Gastrocnemius medialis (tissue), 4 donors: ENCODE measurements at places on chromosomes 12 and 14.

DNA sequence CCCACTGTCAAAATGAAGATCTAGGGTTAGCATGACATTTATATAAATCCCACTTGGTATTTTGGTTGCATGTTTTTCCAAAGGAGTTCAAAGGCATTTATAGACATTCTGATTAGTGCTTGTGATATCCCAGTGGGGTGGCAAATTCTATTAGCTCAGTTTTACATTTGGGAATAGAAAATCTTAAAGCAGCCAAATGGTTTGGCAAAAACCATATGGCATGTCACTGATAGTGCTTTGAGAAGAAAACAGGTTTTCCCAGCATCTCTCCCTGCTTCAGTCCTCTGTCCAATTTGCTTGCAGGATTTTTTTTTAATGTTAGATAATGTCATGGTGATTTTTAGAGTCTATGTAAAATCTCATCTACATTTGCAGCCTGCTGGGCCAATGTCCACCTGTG is 225.1 kb upstream of the DIO3 start:
- H3K27ac ChIP-seq, result no peak overlapping the region
- no peaks in the 10 kb centered on the region for H3K27me3 ChIP-seq

DNA sequence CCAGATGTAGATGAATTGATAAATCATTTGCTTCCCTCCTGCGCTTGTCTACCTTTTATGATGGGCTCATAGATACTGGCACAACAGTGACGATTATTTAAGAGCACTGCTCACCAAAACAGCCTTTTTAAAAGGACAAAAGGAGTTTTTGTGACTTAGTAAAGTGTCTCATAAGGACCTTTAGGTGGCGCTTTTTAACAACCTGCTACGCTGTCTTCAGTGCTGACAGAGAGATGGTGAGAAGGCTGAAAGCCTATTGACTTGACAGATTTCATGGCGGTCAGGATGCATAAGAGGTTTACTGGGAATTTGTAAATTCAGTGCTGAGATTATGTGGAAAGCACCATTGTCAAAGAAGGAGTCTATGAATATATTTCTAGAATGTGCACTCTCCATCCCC is 87.6 kb downstream of the SLC15A5 start:
- no peak overlapping the region for H3K27ac ChIP-seq
- no peaks in the 10 kb centered on the region for H3K4me1 ChIP-seq
- H3K4me3 ChIP-seq, result no peak overlapping the region
- no peaks in the 10 kb centered on the region for H3K36me3 ChIP-seq
- no peaks in the 10 kb centered on the region for H3K27me3 ChIP-seq
- DNase-seq, result no peak

- H3K27ac ChIP-seq, result no peak overlapping the region
- no peaks in the 10 kb centered on the region for H3K27me3 ChIP-seq
- no peak overlapping the region for H3K4me3 ChIP-seq
- no peak for DNase-seq
- H3K36me3 ChIP-seq, result no peaks in the 10 kb centered on the region
These were observed 304.8 kb upstream of the ATP2B1 start for GRCh38 chr12:90013409-90013808.

DNA sequence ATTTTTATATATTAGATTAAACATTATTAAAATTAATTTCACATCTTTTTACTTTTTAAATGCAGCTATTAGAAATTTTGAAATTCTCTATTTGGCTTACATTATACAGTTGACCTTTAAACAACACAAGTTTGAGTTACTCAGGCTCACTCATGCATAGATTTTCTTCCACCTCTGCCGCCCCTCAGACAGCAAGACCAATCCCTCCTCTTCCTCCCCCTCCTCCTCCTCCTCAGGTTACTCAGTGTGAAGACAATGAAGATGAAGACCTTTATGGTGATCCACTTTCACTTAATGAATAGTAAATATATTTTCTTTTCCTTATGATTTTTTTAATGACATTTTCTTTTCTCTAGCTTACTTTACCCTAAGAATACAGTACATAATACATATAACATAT is 136.2 kb downstream of the LLPH start:
- no peaks in the 10 kb centered on the region for H3K4me1 ChIP-seq
- DNase-seq, result no peak
- no peak overlapping the region for H3K27ac ChIP-seq
- H3K36me3 ChIP-seq, result no peaks in the 10 kb centered on the region

DNA sequence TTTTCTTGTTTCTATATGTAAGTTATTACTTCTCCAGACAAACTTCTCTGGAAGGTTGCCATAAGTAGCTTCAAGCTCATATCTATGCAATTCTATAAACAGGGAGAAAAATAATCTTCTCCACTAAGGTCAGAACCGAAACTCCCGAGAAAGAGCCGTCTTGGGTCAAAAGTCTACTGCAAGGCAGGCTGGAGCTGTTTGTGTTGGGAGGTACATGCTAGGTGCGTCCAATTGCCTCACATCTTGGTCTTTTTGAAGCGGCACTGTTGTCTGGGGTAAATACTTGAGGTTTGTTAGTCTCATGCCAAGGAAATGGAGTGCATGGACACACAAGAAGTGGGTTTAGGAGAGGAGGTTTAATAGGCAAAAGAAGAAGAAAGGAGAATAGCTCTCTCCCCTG is 674.7 kb upstream of the TMEM132C start:
- no peaks in the 10 kb centered on the region for H3K27me3 ChIP-seq
- no peaks in the 10 kb centered on the region for H3K4me1 ChIP-seq
- H3K4me3 ChIP-seq, result no peak overlapping the region

GRCh38 chr14:94484481-94484880 is 8.5 kb upstream of the SERPINA9 start:
- H3K27ac ChIP-seq, result no peak overlapping the region
- H3K4me1 ChIP-seq, result peaks cover 6% of the 10 kb centered on the region
- H3K4me3 ChIP-seq, result no peak overlapping the region
- peaks cover 3% of the 10 kb centered on the region for H3K27me3 ChIP-seq
- no peaks in the 10 kb centered on the region for H3K36me3 ChIP-seq

GRCh38 chr12:4228122-4228580 is 45.4 kb upstream of the CCND2 start:
- H3K4me3 ChIP-seq, result no peak overlapping the region
- no peak for DNase-seq
- H3K27ac ChIP-seq, result no peak overlapping the region

DNA sequence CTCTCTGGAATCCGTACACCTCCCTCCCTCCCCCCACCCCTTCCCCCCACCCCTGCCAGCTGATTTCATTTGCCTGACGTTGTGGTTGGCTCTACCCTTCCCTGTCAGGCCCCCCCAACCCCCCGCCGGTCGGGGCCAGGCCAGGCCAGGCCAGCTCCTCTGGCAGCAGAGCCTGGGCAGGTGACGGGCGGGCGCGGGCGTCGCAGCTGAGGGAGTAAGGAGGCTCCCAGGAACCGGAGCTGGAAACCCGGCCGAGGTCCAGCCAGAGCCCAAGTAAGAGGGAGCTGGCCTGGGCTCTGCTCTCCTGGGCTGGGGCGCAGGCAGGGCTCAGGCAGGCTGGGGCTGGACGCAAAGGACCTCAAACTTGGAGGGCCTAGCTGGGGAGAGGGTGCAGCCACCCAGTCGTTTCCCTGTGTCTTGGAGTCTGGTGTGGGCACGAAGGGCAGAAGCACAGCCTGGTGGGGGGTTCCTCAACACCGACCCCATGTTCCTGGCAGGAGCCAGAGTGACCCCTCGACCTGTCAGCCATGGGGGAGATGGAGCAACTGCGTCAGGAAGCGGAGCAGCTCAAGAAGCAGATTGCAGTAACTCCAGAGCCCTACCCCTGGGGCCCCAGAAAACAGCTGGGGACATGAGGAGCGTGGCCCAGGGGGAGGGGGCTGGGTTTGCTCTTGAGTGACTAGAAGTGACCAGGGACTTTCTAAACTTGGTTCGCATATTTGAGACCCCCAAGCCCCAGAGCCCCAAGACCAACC is at the start of gene GNB3:
GNB3 (plus strand) TSS at position 165 of the 755 bp plus-strand sequence; CDS start at position 528, 363 bp downstream.
- no peak within 1 kb of the TSS for H3K4me3 ChIP-seq
- no peaks in the 10 kb centered on the region for H3K27me3 ChIP-seq
- DNase-seq, result no peak
- no peaks in the 10 kb centered on the region for H3K4me1 ChIP-seq
- H3K27ac ChIP-seq, result no peak within 1 kb of the TSS
- no peaks in the 10 kb centered on the region for H3K36me3 ChIP-seq

DNA sequence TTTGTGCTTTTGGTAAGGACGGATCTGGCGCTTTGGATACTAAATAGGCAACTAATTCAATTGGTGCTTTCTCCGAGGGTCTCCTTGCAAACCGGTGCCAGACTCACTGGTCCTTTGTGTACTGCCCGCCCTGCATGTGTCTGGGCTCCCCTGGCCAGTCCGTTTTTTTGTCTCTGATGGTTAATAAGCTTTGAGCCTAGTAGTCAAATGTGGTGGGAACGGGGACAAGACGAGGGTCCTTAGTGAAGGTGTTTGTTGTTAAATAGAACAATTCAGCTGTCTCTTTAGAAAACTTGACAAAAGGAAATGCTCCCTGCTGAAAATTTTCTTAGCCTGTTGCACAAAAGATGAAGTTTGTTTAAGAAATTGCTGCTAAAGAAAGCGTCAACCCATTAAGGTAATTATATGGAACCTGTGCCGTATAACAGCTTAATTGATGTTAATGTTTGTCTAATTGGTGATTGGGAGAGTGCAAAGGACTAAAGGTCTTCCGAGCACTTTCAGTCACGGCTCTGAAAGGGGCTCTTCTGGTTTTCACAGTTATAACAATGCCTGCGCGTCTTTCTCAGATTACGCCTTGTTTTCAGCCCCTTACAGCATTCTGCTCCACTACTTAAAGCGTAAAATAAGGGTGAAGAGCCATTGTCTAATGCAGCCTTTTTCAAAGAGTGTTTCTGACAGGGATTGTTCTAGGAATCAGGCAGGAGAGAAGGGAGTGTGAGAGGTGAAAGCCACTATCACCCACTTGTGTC is 537.4 kb downstream of the PRKD1 start:
- H3K4me1 ChIP-seq, result no peaks in the 10 kb centered on the region
- H3K27me3 ChIP-seq, result no peaks in the 10 kb centered on the region
- DNase-seq, result no peak
- no peak overlapping the region for H3K27ac ChIP-seq
- H3K36me3 ChIP-seq, result no peaks in the 10 kb centered on the region
- H3K4me3 ChIP-seq, result no peak overlapping the region

- H3K4me3 ChIP-seq, result no peak overlapping the region
- no peaks in the 10 kb centered on the region for H3K27me3 ChIP-seq
- no peaks in the 10 kb centered on the region for H3K4me1 ChIP-seq
- no peaks in the 10 kb centered on the region for H3K36me3 ChIP-seq
- DNase-seq, result no peak
These were observed 17.9 kb downstream of the HNF1A start for GRCh38 chr12:120996133-120996746.

- H3K4me3 ChIP-seq, result no peak overlapping the region
- no peak overlapping the region for H3K27ac ChIP-seq
- H3K4me1 ChIP-seq, result no peaks in the 10 kb centered on the region
- no peaks in the 10 kb centered on the region for H3K27me3 ChIP-seq
These were observed 97.4 kb downstream of the LMNTD1 start for GRCh38 chr12:25455696-25456095.
